Cardiac muscle cell (in vitro differentiated cells and primary cell): ENCODE measurements at places on chromosomes 2 and 18. TPM values are rescaled to one million over a fixed set of nuclear protein-coding genes. Genes with fewer than 3 reads are reported as not detected.

EPAS1 gene
- total RNA-seq, result 4.8 and 7.3 TPM in 2 replicates

BCL2 gene
- total RNA-seq, result 0.70 and 0.98 TPM in 2 replicates

HRH4 gene
- total RNA-seq, result 0.14 and 0.15 TPM in 2 replicates

PROC gene
- not detected in 2 replicates for total RNA-seq

ADGRF3 gene
- 0.11 and 0.12 TPM in 2 replicates for total RNA-seq

RPL37A gene
- total RNA-seq, result 685 and 1,239 TPM in 2 replicates

TMEFF2 gene
- total RNA-seq, result 0.15 and 0.28 TPM in 2 replicates

PRKAG3 gene
- total RNA-seq, result not detected in 2 replicates

KANSL1L gene
- 23.3 and 23.6 TPM in 2 replicates for total RNA-seq

IL18R1 gene
- 0.07 and 0.12 TPM in 2 replicates for total RNA-seq

MARCHF4 gene
- not detected in 2 replicates for total RNA-seq

PTPRN gene
- 0.36 and 1.2 TPM in 2 replicates for total RNA-seq
